ENCODE measurements at places on chromosomes 4 and X.
A peak's percentile ranks its signal among the peaks of the same experiment; 100 is the strongest.

DNA sequence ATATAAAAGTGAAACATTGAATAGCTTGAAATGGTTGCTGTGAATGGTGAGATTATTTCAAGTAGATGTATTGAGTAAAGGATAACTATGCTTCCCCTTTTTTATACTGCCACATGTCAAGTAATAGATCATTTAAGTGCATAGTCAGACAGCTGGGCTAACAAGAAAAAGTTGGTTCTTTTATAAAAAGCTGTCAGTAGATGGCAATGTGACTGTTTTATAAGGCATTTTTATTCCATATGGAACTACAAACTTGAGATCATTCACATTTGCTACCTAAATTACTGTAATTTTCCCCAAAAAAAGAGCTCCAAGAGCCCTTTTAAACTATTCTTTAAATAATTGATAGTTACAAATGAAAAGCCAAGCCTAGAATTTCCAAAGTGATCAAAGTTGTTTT is 831.0 kb downstream of the C4orf33 start:
- DNase-seq, result no peak

- no peak for DNase-seq
Measured at GRCh38 chrX:136185401-136186022, 38.2 kb downstream of the FHL1 start.

- DNase-seq, result no peak
Measured at GRCh38 chrX:98141466-98141865, 1257.8 kb downstream of the RPA4 start.

GRCh38 chr4:185582651-185583400 is 47.5 kb upstream of the PDLIM3 start:
- DNase-seq, result no peak

GRCh38 chr4:147103403-147103946 is 157.8 kb upstream of the TTC29 start:
- no peak for DNase-seq

DNA sequence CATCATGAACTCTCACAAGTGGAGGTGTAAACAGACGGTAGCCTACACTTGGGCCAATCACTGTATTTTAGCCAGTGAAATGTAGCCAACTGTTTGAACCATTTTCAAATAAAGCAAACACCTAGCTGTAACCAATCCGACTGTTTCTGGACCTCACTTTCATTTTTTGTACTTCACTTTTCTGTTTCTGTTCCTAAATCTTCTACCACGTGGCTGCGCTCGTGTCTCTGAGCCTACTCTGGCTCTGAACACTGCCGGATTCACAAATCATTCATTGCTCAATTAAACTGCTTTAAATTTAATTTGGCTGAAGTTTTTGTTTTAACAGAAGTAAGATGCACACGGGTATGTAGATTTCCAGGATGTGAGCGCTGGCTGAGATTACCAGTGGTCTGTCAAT is 319.1 kb downstream of the RAPGEF2 start:
- DNase-seq, result no peak

DNA sequence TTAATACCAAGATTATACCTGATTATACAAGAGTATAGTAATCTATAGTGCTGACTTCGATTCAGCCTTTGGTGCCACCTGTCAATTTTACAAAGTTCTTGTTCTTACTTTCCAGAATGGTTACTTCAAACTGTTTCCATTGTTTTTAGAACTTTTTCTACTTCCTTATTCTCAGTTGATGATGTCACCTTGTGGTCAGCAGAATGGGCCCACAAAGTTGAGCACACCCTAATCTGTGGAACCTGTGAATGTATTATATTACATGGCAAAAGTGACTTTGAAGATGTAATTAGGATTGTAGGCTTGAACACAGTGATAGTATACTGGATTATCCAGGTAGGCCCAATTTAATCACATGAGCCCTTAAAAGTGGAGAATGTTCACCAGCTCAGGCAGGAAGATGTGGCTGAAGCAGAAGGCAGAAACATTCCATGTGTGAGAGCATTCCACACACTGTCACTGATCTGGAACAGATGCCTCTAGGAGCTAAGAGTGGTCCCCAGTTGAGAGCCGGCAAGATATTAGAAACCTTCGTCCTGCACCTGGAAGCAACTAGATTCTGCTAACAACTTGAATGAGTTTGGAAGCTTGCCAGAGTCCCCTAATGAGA is 6.3 kb upstream of the SGMS2 start:
- no peak for DNase-seq

- DNase-seq, result no peak
Measured at GRCh38 chr4:74661427-74662201, 132.7 kb downstream of the BTC start.

DNA sequence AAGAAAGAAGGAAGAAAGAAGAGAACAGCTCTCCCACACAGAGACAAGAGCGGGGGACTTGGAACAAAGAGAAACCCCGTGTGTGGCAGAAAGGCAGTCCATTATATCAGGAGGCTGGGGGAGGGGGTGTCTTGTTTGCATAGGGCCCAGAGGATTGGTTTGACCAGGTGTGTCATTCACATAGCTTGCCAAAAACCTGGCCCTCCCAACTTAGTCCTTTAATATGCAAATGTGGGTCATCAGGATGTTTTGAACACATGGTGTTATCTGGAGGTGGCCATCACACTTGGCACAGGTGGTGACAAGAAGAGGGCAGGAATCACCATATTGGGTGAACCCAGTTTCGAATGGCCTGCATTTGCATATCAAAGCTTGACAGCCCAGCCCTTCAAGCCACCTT is 111.7 kb downstream of the LINC00632 start:
- no peak for DNase-seq

- DNase-seq, result no peak
Measured at GRCh38 chr4:143016171-143016570, 168.5 kb upstream of the USP38 start.

GRCh38 chr4:6367371-6367851 is 97.8 kb downstream of the WFS1 start:
- peak; percentile 34 for DNase-seq

DNA sequence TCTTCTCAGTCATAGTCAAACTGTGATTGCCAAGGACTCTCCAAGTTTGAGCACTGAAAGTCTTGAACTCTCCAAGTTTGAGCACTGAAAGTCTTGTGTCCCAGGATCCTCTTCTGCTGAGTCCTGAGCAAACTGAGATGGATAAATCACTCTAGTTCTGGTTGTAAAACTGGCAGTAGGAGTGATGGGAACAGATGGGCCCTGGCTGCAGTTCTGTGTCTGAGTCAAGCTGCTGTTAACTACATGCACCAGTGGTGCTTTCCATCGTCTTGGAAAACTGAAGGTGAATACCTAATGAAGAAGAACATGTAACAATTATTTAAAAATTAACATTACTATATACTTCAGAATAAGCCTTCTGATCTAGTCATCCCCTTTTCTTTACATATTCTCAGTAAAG is 27.6 kb upstream of the KCNIP4 start:
- no peak for DNase-seq

DNA sequence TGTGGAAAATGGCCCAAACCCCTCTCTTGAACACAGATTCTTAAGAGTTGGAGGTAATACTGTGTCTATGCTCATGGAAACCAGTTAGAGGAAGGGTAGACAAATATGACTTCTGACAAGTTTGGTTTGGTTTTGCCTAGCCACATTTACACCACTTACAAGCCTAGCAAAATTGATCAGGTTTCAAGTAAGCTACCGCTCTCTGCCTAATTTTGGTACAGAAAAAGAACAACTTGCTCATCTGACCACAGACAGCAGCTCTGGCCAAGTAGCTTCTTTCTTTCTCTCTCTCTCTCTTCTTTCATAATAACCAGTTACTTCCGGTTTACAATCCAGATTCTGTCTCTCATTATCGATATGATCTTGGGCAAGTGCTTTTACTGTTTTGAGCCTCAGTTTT is 260.0 kb downstream of the GLUD2 start:
- DNase-seq, result no peak

DNA sequence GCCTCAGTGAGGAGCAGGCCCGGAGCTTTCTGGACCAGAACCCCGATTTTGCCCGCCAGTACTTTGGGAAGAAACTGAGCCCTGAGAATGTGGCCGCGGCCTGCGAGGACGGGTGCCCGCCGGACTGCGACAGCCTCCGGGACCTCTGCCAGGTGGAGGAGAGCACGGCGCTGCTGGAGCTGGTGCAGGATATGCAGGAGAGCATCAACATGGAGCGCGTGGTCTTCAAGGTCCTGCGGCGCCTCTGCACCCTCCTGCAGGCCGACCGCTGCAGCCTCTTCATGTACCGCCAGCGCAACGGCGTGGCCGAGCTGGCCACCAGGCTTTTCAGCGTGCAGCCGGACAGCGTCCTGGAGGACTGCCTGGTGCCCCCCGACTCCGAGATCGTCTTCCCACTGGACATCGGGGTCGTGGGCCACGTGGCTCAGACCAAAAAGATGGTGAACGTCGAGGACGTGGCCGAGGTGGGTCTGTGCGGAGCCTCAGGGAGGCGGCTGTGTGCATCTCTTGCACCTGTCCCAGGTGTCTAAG is 323 bp downstream of the PDE6B start:
- DNase-seq, result no peak

- DNase-seq, result no peak
Measured at GRCh38 chr4:20658456-20658855, 41.8 kb upstream of the PACRGL start.

GRCh38 chr4:577499-578450 is 1.7 kb upstream of the TMEM271 start:
- no peak for DNase-seq

- DNase-seq, result no peak
Measured at GRCh38 chr4:140621161-140621560, 52.4 kb upstream of the UCP1 start.

- no peak for DNase-seq
Measured at GRCh38 chr4:13542577-13543031, 1.7 kb downstream of the NKX3-2 start.

DNA sequence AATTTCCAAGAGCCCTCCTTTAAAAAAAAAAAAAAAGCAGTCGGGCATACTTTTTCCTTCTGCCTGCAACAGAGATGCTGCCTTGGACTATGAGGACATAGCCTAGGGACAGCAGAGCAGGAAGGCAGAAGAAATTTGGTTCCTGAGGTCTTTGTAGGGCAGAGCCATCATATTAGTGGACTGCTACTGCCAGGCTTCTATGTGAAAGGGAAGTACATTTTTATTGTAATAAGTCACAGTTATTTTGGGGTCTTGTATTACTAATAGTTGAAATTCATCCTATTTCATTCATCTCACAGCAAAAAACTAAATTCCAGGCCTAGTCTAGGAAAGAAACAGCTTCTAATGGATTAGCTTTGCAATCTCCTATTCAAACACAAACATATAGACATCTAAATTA is 211.2 kb downstream of the NSUN7 start:
- DNase-seq, result no peak

GRCh38 chrX:125681058-125681457 is 361.4 kb downstream of the TEX13C start:
- no peak for DNase-seq

- peak; percentile 6 for DNase-seq
Measured at GRCh38 chr4:69830560-69831269, 29.2 kb downstream of the SULT1E1 start.

DNA sequence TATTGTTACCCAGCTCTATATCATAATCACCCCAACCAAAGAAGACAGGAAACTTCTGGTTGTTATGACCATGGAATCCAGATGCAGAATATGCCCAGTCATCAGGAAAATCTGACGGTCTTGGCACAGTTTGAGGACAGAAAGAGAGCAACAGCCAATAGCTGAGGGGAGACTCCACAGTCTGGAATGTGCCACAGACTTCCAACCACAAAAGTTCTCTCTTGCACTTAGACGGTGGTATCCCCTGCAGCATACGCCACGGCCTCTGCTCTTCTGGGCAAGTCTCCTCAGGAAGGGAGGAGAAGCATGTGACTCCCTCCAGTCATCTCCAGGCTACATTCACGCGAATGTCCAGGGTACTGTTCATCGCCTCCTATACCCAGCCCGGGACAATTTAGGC is 18.4 kb downstream of the ZNF827 start:
- no peak for DNase-seq

- DNase-seq, result no peak
Measured at GRCh38 chrX:54359408-54359807, 1.6 kb upstream of the WNK3 start.

- DNase-seq, result no peak
Measured at GRCh38 chr4:8756816-8757215, 114.8 kb downstream of the HMX1 start.

- DNase-seq, result no peak
Measured at GRCh38 chrX:149939655-149939904, 1.3 kb upstream of the EOLA2 start.

DNA sequence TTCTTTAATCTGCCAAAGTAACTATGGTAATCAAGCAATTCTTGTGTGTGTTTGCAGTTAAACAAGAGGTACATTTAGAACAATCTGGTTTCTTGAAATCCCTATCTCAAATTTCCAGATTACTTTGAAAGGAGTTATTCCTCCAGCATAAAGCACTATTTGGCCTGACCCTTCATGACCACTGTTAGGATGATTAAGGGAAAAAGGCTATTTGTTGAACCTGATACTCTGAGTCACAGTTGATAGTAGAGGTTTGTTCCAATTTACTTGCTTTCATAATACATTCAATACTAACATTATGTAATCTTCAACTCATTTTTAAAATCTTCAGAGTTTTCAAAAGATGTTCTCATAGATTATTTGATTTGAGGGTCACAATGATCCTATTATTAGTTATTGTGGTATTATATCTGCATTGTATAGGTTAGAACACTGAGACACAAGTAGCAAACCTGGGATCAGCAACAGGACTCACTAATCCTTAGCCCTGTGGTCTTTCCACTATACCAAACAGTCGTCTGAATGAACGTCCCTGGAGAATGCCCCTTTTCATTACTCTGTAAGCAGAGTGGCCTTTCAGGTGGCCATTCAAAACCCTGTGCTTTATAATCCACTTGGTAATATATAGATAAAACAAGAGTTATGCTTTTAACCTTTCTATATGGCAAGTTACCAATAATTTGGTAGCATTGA is 8.1 kb upstream of the NDST4 start:
- DNase-seq, result no peak

- no peak for DNase-seq
Measured at GRCh38 chr4:102616636-102617035, 115.5 kb downstream of the NFKB1 start.

DNA sequence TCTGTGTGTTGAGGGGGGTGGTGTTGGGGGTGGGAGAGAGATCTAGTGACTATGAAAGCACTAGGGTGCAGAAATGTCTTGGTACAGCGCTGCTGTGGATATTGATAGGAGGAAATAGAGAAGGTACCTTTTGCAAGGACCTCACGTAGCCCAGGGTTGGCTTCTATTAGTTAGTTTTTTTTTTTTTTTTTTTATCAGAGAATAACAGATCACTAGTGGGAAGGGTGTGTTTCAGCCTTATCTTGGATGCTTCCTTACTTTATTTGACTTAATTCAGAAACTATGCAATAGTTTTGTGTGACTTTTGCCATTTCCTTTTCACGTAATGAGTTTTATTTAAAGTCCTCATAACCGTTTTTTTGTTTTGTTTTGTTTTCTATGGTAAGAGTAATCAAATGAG is 16.4 kb upstream of the PGRMC2 start:
- no peak for DNase-seq
